ENCODE measurements at places on chromosomes 4 and X.

- DNase-seq, result no peak
Measured at GRCh38 chr4:158166701-158167100, 6.1 kb downstream of the GASK1B start.

DNA sequence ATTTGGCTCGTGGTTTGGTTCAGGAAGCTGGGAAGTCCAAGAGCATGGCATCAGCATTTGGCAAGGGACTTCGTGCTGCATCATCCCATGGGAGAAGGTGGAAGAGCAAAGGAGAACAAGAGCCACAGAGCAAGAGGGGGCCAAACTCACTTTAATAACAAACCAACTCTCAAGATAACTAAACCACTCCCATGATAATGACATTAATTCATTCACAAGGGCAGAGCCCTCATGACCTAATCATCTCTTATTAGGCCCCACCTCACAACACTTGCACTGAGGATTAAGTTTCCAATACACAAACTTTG, 113.4 kb upstream of the ATXN3L start:
- DNase-seq, result no peak

- no peak for DNase-seq
Measured at GRCh38 chrX:136386173-136386572, 85.4 kb downstream of the ADGRG4 start.

- no peak for DNase-seq
Measured at GRCh38 chr4:112128452-112128851, 16.8 kb upstream of the FAM241A start.

DNA sequence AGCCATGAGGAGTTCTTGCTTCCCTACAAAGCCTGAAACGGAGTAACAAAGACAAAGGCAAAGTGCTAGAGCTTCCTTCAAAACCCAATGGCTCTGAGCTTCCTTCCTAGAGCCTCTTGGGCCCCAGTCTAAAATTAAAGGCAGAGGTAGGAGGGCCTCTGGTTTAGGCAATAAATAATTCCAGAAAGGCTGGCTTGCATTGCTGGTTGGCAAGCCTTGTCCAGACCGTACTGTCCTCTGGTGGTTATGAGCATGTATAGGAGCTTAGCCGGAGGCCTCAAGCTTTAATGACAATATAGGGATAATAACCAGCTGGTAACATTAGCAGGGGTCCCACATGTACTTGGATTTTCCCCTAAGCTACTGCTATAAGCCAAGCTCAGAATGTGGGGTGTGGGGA, 237.3 kb downstream of the AR start:
- no peak for DNase-seq

GRCh38 chrX:14798805-14799397, 74.0 kb downstream of the FANCB start:
- DNase-seq, result no peak

DNA sequence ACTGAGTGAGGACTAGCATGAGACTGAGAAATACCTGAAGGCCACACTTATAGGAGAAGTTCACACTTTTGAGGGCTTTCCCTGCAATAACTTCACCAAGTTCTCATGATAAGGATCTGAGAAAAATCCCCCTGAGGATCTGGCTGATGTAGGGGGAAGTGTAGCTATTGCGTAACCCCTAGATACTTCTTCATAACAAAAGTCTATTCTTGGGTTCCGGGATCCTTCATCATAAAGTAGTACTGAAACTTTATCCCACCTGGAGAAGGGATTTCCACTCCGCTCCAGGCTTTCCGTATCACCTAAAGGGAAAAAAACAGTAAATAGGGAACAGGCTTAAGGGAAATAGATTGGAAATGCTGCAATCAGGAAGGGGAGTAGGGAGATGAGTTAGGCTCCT, 13.3 kb downstream of the USP27X start:
- no peak for DNase-seq

GRCh38 chr4:120085705-120086104, 19.1 kb upstream of the MAD2L1 start:
- DNase-seq, result no peak

- peak; percentile 49 for DNase-seq
Measured at GRCh38 chr4:147096667-147097604, 151.3 kb upstream of the TTC29 start.

- DNase-seq, result no peak
Measured at GRCh38 chr4:44210750-44211149, 237.9 kb downstream of the KCTD8 start.

DNA sequence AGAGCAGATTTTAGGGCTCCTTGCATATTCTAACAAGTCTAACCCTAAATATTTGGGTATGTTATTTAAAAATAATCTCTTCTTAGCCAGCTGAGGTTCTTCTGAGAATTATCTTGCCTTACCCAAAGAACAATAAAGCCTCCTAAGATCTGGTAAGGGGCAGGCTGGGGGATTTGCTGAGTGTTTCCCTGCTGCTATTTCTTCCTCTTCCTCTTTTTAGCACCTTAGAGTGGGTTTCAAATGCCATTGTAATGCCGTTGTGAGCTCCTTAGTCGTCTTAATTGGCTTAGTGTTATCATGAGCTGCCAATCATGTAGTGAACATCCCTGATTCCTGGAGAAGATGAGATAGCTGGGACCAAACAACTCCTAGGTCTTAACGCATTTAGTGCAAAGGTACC, 15.4 kb downstream of the STOX2 start:
- no peak for DNase-seq

DNA sequence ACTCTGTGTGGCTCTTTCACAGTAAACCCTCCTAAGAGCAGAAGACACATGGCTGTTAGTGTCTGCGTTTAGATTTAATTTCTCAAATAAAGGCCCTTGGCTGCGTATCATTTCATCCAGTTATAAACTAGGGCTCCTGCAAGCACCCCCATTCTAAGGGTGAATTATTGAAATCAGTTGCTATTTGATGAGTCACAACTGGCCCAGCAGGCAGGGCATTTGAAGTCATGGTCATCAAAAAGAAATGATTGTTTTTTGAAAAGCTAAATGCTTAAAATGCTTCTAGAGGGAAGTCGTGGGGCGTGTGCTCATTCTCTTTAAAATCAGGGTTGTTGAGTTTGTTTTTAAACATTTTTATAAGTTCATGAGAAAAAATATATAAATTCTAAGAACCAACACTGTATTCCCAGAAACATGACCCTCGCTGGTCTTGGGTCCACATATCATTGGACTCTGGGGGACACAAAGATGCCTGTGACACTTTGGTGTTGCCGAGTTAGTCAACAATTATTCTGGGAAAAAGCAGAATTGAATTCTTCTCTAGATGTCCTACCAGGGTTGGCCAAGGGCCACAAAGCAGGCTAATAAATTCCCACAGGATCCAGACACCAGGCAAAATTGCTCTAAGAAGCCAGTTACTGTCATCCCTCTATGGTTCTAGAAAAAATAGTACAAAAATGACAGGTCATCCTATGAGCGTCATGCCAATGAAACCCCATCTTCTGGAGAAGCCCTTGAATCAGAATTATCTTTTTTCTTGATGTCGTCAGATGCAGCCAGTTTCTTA, 99.5 kb upstream of the MYOZ2 start:
- DNase-seq, result no peak

DNA sequence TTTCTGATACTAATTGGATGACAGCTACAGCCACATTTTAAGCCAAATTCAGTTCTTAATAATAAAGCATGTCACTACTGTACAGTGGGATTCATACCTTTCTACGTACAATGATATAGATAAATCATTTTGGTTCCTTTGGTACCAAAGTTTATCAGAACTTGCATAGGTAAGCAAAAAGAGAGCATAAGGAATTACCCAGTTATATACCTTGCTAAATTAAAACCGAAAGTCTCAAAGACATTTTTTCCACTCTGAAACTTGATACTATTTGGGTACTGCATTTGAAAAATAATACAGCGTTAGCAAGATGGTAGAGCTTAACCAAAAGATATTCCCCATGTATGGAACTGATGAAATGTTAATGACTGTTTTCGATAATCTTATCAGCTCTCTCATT, 400.9 kb upstream of the ADGRL3 start:
- DNase-seq, result no peak

DNA sequence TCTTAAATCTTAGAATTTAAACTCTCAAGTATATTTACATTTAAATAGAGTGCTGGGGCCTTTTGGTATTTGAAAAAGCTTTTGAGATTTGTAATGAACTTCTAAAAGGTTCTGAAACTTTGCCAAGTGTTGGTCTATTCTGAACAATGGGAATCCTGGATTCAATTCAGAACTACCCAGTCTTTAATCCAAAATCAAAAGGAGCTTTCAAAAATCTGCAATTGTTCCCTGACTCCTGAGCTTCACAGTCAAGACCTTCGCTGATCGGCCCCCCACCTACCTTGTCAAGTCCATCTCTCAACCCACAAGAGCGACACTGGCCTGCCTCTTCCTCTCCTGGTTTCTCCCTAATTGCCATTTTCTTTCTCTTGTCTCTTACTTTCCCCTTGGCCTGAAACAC, 666.1 kb upstream of the BOD1L1 start:
- DNase-seq, result no peak

DNA sequence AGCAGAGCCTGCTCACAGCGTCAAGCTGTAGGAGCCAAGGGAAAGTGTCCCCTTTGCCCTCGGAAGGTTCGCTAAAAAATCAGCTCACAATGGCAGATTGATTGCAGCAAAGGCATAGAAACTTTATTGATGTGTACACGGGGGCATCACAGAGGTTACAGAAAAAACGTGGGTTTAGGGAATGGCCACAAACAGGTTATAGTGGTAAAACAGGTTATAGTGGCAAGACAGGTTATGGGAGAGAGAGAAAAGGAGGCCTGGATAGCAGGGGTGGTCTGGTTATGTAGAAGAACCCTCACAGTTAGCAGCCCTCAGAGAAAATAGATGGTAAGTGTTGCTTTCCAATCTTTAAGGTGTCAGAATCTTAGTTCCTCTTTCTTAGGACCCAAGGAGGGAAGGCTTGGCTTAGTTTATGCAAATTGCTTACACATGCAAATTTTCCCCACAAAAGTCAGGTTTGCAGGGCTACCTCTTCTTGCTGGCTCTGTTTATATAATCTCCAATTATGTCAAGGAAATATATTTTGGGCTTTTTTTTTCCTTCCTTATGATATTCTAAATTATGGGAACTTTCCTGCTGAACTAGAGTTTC, 113.7 kb downstream of the BMP15 start:
- DNase-seq, result no peak

DNA sequence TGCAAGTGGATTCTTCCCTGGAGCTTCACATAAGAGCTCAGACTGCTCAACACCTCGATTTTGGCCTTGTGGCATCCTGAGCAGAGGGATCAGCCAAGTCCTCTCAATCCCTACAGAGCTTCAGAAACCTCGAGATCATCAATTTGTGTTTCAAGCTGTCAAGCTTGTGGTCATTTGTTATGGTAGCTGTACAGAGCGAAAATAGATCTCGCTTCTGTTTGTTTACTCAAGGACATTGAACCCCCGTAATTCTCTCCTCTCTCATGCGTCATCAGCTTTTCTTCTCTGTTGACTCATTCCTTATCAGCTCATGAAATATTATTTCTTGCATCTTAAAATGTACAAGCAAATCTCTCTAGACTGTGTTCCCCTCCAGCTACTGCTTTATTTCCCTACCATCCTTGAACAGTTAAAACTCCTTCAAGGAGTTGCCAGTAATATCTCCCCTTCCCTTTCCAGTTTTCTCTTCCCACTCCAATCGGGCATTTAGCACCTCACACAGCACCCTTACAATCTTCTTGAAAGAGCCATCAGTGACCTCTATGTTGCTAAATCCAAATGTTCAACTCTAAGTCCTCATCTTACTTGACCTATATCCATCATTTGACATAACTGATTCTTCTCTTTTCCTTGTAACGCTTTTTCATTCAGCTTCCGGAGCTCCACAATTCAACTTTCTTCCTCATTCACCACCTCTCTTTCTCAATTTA, 106.2 kb upstream of the FAT1 start:
- DNase-seq, result no peak

GRCh38 chrX:137172317-137172948, 138.6 kb upstream of the GPR101 start:
- DNase-seq, result no peak

Measured in AML-193 (cell line).